ENCODE measurements at places on chromosomes 5 and 9.

- no peak for DNase-seq
These were observed 110.3 kb downstream of the VAV2 start for GRCh38 chr9:133881671-133882381.

- DNase-seq = no peak
These were observed 466.8 kb upstream of the BRINP1 start for GRCh38 chr9:119836036-119836435.

DNA sequence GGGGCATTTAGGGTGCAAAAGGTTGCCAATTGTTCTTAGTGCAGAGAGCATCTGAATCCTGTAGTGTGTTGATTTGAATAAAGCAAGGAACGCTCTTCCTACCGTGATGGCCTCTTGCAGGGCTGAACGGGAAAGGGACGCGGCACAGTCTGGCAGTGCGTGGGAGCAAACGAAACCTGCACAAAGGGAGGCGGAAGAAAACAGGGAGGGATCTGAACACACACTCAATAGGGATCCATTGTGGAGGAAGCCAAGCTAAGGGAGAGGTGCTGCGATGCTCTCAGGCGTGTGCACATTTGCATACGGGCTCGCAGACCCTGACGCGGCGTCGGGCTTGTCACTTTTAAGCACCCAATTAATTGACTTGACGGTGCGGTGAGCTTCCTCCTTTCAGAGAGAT lies 414.0 kb upstream of the IRX1 start:
- DNase-seq = no peak

DNA sequence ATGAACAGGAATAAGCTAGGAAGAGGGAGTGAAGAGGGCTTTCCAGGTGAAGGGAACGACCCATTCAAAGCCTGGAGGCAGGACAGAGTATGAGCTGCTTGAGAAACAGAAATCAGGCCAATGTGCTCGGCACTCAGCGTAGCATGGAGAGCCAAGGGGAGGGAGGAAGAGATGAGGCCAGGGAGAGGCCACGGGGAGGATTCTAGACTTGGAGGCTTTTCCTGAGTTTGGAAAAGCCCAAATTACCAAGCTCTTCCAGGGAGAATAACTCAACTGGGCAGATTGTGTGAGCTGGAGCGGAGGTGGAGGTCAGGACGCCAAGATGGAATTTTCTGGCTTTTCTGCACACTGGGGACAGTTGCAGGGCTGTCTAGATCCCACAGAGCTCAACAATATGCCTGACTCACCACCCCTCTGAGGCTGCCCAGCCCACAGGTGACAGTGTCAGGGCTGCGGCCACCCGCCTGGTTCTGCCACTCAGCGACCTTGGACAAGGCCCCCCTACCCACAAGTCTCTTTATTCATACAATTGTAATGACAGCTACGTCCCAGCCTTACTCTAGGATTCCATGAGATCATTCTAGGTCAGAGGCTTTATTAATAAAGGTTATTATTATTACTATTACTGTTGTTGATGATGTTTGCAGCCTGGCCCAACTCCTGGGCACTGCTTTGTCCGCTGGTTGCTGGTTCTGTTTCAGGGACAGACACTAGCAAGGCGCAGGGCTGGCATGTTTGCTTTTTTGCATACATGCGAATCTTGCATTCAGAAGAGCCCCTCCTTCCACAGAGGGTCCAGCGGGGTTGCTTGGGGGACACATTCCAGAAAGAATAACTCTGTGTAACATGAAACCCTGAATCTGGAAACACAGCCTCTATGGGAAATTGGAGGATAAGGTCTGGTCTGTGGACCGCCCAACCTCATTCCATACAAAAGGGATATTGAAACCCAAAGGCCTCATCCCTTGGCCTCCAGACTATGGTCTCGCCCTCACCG lies 9.4 kb upstream of the LMX1B start:
- no peak for DNase-seq

- DNase-seq = no peak
These were observed 153.8 kb downstream of the ARL15 start for GRCh38 chr5:54156577-54156976.

- DNase-seq = no peak
These were observed 14.9 kb downstream of the BTNL9 start for GRCh38 chr5:181054871-181055459.

DNA sequence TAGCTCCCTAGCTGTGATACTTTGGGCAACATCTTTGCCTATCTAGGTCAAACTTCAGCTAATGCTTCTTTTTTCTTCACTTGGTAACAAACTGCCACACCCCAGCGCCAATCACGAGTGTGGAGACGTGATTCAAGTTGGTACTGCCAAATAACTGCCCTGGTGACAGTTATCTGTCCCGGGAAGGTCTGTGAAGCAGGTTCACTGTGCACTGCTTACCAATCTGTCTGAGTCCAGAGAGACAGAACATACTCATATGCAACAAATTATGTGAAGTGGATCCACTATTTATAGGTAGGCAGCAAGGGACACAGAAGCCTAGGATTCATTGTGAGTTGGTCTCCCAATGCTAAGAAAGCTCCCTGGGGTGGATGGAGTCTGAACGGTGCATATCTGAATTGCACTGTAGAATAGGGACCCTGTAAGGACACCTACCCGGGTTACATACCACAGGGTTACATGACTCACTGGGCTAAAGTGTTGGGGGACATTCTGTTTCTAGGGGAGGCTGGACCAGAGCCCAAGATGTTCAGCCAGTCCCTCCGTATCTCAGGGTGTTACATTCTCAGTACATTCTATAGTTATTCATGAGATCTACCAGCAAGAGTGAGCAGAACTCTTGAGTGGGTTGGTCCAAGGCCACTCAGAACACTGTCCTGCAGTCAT lies 95.4 kb upstream of the STC2 start:
- DNase-seq = no peak

GRCh38 chr9:137448602-137448962 lies 7.4 kb upstream of the ENTPD8 start:
- DNase-seq = no peak

GRCh38 chr9:22107202-22108045 lies 98.3 kb upstream of the CDKN2B start:
- DNase-seq = no peak

- no peak for DNase-seq
These were observed 145.6 kb downstream of the HSD17B3 start for GRCh38 chr9:96156171-96156974.

GRCh38 chr5:112143690-112144089 lies 275.4 kb downstream of the EPB41L4A start:
- no peak for DNase-seq

- no peak for DNase-seq
These were observed 30.7 kb downstream of the RAI14 start for GRCh38 chr5:34686762-34687268.

- no peak for DNase-seq
These were observed 68.1 kb upstream of the SPOCK1 start for GRCh38 chr5:137567226-137567625.

- no peak for DNase-seq
These were observed 17.2 kb downstream of the TNFSF8 start for GRCh38 chr9:114913217-114913616.

DNA sequence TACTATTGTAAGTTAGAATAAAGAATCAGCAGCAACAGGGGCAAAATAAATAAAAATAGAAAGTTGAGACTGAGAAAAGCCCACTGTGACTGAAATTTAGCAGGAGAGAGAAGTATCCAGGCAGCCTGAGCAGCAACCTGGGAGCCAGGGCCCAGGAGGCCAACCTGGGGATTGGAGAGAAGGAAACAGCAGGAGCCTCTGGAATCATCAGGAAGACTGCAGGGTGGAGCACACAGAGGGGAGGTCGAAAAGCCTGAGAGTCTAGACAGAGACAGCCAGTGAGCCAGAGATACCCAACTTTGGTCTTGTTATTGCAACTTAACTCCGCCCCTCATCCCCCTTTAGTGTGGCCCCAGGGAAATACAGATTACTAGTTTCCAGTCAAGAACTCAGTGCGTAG lies 98.6 kb downstream of the SLC1A3 start:
- DNase-seq = no peak

DNA sequence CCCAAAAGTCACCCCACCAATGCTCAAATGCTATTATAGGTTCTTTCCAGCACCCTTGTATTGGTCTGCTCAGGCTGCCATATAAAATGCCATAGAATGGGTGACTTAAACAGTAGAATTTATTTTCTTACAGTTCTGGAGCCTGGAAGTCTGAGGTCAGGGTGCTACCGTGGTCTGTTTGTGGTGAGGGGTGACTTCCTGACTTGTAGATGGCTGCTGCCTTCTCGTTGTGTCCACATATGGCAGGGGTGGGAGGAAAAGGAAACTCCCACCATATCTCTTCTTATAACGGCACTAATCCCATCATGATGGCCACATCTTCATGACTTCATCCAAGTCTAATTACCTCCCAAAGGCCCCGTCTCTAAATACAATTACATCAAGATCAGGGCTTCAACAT lies 257.8 kb upstream of the TARS1 start:
- DNase-seq = no peak

- no peak for DNase-seq
These were observed 56.4 kb upstream of the TMC1 start for GRCh38 chr9:72464857-72465592.

DNA sequence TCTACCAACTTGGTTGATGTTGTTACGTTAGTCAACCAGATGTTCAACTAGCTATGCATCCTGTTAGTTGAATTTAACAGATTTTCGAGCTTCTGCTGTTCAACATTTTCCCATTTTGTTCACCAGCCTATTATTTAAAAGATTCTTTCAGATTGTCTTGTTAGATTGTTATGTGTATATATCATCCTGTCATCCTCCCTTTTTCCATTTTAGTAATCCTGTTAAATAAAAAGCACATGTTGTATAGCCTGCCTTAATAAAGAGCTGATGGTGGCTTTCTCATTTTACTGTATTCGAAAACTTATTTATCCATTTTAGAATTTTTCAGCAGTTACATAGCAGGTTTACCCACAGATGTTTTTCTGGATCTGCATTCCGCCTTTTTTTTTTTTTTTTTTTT lies 4.3 kb downstream of the TMEFF1 start:
- DNase-seq = no peak

- no peak for DNase-seq
These were observed 124.9 kb downstream of the MRPS30 start for GRCh38 chr5:44933686-44934085.

DNA sequence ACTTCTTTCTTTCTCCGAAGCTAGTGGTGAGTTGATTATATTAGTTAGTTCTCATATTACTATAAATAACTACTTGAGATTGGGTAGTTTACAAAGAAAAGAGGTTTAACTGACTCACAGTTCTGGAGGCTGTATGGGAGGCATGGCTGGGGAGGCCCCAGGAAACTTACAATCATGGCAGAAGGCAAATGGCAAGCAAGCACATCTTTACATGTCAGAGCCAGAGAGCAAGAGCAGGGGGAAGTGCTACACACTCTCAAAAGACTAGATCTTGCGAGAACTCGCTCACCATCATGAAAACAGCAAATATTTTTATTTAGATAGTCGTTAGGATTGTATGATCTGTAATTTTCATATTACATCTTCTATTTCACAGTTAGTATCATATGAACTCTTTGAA lies 711.2 kb downstream of the PTPRD start:
- DNase-seq = no peak

GRCh38 chr9:14780251-14780650 lies 57.7 kb upstream of the CER1 start:
- no peak for DNase-seq

- no peak for DNase-seq
These were observed 100.1 kb downstream of the PSAT1 start for GRCh38 chr9:78397045-78397444.

DNA sequence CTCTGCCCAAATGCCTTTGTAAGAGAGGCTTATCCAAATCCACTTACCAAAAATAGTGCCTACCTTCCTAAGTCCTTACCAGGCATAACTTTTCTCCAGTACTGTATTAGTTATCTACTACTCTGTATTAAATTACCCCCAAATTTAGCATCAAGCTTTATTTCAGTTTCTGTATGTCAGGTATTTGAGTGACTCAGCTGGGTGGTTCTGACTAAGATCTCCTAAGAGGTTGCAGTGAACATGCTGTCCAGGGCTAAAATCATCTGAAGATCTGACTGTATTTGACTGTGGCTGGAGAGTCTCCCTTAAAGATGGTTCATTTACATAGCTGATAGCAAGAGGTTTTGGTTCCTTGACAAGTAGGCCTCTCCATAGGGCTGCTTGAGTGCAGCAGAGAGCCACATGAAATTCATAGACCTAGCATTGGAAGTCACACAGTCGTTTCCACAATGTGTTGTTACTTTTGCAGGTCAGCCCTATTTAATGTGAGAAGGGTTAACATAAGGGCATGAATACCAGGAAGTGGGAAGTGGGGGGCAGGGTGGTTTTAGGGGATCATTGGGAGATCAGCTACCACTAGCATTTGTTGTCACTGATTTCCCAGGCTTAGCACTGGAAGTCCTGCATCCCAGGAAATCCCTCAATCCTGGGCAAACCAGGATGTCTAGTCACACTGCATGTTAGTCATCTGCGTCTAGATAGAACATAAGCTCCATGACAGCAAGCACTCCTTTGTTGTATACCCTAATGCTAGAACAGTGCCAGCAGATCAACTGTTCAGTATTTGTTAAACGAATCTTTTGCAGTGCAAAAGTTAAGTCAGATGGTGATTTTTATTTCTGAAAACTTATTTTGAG lies 2.0 kb upstream of the ZNF622 start:
- DNase-seq = no peak

GRCh38 chr5:138654281-138654867 lies 79.2 kb upstream of the HSPA9 start:
- DNase-seq = peak; percentile 20

DNA sequence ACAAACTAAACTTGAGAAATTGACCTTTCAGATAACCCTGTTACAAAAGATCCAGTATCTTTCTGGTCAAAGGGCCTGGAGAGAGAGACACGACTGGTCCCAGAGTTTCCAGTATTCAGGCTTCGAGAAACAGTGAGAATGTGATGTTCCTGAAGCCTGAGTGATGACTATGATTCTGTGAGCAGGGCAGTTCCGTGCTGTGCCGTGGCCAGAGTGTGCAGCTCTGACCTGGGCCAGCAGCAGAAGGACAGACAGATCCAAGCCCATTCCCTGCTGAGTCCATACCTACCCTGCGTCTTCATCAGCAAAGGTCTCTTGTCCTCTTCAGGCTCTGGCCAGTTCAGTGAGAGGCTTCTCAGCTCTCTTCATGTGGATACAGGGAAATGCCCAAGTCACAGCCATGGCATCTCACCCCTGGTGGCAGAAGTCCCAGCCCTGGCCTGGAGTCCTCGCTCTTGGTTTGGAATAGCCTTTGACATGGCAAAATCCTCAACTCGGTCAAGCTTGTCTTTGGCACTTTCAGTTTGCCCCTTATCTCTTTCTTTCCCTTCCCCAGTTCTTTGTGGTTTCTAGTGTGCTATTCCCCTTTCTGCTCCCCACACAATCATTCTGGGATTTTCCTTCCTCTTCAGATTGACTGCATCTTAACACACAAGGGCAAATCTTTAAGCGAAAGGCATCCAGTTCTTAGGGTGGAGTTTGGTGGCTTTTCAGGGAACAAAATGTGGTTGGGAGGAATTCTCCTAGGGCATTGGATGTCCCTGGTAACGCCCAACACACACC lies 107.7 kb downstream of the LIFR start:
- no peak for DNase-seq

DNA sequence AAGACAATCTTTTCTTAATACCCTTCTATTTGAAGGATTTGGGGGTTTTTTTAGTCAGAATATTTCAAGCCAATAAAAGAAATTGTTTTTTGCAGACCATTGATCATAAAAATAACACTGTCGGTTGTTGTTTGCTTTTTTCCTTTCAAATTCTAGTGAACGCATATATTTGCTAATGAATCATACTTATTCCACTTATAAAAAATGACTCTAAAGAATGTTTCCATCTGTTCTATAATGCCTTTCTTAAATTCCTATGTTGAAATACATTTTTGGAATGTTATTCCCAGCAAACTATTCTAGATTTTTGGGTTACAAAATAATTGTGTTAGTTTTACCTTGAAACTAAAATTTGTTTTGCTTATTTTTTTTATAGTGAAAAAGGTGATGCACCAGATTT lies 32.2 kb downstream of the CWC27 start:
- DNase-seq = no peak

All from activated T-helper 1 cell treated with Interleukin-2 at 50 U/mL for 16 hours (primary cell).